ENCODE measurements at places on chromosomes 13 and 19. TPM values are rescaled to one million over a fixed set of nuclear protein-coding genes. Genes with fewer than 3 reads are reported as not detected.

SWSAP1 gene
- polyA plus RNA-seq = 3.4 TPM

ANGPTL8 gene
- polyA plus RNA-seq = 0.41 TPM

LHB gene
- polyA plus RNA-seq = 0.29 TPM

DNA sequence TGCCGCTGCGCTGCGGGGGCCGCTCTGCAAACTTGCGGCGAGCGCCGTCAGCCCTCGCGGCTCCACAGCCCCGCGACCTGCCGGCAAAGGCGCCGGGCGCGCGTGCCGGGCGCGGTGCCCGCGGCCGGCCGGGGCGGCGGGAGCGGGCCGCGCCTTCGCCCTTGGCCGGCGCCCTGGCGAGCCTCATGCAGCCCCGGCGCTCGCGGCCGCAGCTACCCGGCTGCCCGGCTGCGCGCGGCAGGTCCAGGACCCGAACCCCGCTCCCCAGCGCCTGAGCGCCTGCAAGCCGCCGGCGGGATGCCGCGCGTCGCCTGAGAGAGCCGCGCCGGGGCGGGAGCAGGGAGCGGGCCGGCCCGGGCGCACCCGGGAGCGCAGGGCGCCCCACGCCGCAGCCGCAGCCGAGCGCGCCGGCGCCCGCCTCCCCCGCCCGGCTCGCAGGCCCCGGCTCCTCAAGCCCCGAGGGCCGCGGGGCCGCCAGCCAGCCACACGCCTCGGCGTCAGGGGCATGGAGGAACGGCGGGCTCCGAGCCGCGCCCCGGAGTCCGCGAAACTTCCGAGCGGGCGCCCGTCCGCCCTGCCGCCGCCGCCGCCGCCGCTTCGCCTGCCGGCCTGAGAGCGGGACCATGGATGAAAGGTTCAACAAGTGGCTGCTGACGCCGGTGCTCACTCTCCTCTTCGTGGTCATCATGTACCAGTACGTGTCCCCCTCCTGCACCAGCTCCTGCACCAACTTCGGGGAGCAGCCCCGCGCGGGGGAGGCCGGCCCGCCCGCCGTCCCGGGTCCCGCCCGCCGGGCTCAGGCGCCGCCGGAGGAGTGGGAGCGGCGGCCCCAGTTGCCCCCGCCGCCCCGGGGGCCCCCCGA is 564 bp downstream of the HS6ST3 start:
- DNase-seq = no peak

- no peak for DNase-seq
These were observed 1.2 kb downstream of the ALKBH7 start for GRCh38 chr19:6373813-6374108.

GRCh38 chr19:18421371-18421959 is 2.3 kb downstream of the SSBP4 start:
- no peak for DNase-seq

DNA sequence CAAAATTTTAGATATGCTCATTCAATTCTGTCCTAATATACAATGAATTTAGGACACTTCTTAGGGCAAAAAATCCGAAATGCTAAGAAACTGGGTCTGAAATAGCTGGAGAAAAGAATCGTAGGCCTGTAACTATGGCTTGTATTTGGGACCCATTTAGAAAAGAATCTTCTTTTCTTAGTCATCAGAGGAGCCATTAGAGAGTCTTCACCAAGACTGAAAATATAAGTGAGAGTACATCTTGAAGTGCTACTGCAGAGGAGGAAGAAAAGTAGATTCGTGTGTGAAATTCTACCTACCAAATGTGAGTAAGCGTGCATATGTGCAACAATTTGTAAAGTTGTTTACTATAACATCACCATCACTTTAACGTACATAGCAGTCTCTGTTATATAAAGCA is 8.8 kb upstream of the DACH1 start:
- no peak for DNase-seq

DNA sequence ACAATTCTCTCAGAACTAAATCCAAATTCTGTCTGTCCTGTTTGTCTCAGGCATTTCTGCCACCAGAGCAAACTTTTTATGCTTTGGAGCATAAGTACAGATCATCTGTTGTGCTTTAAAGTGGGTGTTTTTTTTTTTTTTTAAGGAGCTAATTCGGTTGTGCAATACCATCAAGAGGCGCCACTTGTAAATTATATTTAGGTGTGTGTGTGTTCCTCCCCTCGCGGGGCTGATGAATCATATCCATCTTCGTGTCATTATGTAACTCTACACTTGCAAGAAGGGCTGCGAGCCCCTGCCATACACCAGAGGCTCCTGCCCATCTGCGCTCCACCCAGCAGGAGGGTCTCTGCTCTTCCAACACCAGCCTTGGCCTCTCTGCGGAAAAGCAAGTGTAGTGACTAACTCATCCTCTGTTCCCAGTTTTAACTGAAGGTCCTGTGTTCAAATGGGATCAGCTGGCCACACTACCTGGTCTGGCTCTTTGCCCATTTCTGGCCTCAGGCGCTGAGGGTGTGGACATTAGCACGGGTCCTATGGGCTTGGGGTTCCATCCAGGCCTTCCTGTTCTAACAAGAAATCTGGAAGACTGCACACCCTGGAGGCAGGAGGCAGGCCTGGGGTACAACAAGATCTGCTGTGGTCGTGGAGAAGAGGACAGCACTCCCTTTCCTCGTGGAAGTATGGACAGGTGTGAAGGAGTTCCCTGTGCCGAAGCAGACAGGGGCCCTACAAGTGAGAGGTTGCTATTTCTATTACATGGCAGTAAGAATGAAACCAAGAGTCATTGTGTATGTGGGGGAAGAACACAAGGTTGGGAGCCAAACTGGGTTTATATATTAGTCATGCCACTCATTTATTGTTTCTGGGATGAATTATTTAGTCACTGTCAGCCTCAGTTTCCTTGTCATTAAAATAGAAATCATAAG is 96.1 kb upstream of the MBNL2 start:
- no peak for DNase-seq

DNA sequence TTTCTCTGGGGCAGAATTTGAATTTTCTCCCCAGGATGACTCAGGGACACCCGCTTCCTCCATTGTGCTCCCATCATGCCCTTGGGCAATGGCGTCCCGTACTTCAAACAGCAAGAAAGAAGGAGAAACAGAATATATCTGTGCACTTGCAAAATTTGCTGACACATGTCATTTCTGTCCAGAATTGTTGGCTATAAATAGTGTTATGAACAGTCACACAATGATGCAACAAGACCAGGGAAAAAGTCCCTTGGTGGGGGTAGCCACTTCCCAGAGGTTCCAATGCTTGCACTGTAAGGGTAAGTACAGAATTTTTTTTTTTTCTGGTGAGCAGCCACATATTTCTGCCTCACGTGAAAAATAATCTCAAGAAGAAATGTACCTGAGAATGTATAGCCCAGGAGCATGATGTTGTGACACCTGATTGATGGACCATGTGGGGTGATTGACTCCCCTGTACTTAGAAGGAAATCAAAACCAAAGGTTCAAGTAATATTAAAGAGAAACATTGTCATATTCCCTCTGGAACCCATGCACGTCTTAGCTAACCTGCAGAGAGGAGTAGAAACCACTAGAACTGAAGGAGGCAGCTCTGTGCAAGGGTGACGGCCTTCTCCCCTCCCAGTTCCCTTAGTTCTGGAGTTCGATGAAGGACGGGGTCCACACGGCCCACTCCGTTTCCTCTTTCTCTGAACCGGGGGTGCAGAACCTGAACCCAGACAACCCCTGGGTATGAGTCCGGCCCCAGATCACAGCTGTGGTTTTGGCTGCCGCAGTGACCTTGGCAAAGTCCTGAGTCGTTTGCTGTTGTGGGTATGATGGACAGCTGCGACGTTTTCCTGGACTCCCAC is 9.3 kb upstream of the LAIR1 start:
- no peak for DNase-seq

Data from renal cortex interstitium (tissue), 15 donors.